ENCODE measurements at places on chromosomes 6 and 20.

- no peak for DNase-seq
Observed at GRCh38 chr6:79750806-79751205, 119.7 kb downstream of the SH3BGRL2 start.

GRCh38 chr6:127966616-127967015 is 65.8 kb upstream of the THEMIS start:
- DNase-seq, result no peak

DNA sequence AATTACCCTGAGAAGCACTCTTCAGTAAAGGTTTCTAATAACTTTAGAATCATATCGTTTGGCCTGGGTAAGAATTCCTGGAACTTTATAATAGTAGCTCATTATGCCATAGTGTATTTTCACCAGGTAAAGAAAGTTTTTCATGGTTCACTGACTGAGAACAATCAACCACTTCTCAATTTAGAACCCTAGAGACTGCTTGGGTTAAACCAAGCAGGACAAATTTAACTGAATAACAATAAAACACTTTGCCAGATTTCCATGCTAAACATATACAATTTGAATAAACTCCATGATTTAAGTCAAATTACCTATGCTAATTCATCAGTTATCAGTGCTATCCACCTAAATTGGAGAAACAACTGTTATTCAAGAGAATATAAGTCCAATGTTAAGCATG is 99.4 kb downstream of the PLG start:
- no peak for DNase-seq

- no peak for DNase-seq
Observed at GRCh38 chr6:29924731-29925130, 17.6 kb upstream of the HLA-A start.

DNA sequence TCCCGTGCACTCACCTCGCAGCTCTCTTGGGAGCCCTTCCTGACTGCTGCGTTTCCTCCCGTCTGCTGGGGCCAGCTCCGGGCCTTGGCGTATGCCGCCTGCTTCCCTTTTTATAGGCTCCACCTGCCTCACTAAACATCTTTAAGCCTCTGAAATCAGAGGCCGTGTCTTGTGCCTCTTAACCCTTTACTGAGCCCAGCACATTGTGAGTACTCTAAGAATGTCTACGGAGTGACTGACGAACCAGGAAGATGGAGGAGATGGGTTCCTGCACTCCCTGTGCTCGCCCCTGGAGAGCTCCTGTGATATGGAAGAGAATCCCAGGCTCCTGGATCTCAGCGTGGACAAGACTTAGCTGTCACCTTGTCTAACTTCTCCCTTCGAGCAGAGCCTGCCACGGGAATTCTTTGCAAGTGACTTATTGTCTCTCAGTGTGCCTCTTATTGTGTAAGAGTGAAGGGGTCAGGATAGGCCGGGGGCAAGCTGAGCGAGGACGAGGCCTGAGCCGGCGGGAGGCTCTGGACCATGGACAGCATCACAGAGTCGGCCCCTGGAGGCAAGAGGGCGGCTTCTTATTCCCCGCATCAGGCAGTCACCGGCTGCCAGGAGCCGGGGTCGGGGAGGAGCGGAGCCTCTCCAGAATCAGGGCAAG is 70.9 kb upstream of the CCDC167 start:
- DNase-seq, result no peak

- no peak for DNase-seq
Observed at GRCh38 chr20:3550837-3551236, 80.0 kb downstream of the ATRN start.

DNA sequence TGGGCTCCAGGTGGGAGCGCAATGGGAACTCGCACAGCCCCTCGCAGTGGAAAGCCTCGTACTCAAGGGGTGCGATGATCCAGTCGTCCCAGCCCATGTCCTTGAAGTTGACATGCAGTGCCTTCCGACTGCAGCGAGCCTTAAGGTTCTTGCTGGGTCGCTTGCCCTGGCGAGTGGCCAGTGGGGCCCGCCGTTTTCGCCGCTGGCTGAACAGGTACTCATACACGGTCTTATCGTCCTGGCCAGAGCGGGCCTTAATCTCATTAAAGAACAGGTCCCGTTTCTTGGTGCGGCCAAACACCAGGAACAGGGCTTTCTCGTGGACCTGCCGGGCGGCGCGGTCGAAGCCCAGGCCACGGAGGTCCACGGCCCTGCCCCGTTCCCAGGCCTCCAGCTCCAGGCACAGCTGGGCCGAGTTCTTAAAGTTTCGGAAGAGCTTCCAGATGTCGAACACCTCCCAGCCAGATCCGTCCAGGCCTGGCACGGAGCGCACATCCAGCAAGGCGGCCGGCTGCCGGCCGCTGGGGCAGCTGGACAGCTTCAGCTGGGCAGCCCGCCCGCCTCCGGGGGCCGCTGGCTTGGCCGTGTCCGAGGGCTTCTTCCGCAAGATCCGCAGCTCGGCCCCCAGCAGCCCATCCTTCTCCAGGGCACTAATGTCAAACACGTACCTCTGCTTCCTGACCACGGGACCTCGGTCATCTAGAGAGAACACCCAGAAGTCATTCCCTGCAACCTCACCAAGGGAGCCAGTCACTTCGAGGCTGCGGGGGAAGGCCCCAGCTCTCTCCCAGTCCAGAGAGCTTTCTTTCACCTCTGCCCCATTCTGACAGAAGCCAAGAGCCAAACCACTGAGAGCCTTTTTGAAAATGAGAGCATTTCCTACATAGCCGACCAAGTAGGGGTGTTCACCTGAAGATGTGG is 3.7 kb downstream of the GDF5 start:
- no peak for DNase-seq

DNA sequence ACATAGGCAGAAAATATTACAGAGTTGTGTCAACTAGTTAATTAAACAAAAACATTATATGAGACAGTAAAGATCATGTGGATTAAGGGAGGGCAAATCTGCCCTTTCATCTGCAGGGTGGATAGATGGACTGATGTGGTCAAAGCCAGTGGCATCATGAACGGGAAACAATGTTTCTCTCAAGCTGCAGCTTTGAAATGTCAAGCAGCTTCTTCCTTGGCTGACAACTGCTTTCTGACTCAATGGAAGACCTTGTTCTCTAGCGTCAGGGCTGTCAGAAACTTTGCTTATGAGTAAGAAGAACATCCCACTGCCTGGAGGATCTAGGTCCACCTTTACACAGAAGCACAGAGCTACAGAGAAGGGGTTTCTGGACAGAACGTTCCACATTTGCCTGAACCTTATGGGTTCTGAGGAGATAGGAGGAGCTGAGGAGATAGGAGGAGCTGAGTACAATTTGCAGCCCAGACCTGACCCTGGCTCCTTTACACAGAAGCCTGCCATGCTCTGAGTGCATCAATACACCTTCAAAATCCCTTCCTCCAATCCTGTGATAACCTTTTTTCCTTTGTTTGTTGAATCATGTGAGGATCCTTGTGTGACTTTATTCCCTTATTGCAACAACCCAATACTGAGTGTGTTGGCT is 6.1 kb downstream of the CST5 start:
- DNase-seq, result no peak

GRCh38 chr6:18431581-18431980 is 44.4 kb downstream of the RNF144B start:
- no peak for DNase-seq

DNA sequence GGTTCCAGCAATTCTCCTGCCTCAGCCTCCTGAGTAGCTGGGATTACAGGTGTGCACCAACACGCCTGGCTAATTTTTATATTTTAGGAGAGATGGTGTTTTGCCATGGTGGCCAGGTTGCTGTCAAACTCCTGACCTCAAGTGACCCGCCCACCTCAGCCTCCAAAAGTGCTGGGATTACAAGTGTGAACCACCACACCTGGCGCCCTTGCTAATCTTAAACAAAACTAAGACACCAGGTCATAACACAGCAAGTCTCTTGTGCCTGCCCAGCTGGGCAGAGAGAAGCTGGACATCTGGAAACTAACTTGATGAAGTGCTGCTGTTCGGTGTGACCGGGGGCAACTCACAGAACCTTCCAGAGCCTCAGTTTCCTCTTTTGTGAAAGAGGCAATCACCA is 68.0 kb downstream of the PPP1R3G start:
- DNase-seq, result no peak

DNA sequence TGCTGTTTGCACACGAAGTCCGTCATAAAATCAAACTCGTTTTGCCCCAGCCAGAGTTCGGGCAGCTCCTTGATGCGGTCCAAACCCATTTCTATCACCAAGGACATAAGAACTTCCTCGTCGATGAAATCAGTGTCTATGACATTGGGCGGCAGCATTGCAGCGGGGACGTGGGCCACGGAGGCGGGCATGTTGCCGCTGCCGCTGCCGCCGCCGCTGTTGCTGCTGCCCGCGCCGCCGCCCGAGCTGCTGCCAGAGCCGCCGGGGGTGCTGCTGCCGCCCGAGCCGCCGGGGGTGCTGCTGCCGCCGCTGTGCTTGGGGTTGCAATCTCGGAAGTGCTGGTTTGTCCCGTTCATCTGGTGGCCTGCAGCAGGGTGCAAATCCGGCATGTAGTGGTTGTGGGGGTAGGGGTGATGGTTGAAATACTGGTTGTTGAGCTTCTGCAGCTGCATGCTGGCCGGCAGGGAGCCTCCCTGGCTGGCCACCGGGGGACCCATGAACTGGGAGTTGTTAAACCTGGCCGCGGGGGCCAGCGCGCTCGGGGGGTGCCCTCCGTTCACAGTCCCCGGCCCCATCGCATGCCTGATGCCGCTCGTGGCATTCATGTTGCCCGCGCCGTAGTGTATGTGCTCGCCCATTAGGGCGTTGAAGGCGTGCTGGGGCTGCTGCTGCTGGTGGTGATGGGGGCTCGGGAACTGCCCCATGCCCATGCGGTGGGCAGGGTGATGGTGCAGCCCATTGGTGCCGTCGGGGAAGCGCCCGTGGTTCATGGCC is 1.1 kb downstream of the CITED2 start:
- peak; percentile 73 for DNase-seq

GRCh38 chr20:51388227-51388626 is 154.3 kb downstream of the NFATC2 start:
- DNase-seq, result no peak

DNA sequence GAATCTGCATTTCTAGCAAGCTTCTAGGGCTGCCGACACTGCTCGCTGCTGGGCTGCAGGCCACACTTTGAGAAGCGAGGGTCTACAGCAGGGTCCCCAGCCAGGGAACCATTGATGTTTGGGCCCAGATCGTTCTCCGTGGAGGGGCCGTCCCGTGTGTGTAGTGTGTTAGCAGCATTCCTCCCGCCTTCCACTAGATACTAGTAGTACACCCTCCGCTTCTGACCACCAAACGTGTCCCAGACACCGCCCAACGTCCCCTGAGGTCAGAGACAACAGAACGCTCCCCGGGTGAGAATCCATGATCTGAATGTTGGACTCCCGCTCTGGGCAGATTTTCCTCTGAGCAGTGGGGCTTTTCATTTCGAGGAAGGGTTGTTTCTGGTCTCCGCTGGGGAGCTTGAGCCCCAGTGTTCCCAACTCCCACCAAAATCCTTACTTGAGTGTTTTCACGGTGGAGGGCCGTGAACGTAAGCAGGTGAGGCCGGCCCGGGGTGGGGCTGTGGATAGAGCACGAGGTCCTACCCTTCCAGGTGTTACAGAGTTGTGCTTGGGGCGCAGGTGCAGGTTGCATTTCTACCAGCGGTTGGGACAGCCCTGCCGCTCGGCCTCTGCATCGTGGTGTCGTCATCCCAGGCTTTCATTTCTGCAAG is 124.6 kb downstream of the SYCP2 start:
- DNase-seq, result no peak

DNA sequence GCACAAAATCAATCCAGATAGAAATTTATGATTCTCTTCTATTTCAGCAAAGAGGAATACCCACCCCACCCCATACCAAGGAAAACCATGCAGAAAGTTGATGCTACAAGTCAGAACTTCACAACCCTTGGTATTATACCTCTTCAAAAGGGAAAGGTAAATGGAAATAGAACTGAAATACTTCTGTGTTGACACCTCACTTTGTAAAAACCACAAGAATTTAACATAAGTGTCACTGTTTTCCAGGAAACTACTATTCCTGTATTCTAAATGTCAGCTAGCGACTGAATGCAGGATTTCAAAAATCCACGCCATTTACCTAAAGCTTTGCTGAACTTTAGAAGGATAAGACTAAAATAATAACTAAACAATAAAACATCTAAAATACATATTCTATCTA is 3.6 kb downstream of the CPNE1 start:
- no peak for DNase-seq

Data from activated T-cell treated with anti-CD3 and anti-CD28 coated beads for 48 hours (primary cell).